ENCODE measurements at places on chromosomes 1 and 21. TPM values are rescaled to one million over a fixed set of nuclear protein-coding genes. Genes with fewer than 3 reads are reported as not detected.

DNA sequence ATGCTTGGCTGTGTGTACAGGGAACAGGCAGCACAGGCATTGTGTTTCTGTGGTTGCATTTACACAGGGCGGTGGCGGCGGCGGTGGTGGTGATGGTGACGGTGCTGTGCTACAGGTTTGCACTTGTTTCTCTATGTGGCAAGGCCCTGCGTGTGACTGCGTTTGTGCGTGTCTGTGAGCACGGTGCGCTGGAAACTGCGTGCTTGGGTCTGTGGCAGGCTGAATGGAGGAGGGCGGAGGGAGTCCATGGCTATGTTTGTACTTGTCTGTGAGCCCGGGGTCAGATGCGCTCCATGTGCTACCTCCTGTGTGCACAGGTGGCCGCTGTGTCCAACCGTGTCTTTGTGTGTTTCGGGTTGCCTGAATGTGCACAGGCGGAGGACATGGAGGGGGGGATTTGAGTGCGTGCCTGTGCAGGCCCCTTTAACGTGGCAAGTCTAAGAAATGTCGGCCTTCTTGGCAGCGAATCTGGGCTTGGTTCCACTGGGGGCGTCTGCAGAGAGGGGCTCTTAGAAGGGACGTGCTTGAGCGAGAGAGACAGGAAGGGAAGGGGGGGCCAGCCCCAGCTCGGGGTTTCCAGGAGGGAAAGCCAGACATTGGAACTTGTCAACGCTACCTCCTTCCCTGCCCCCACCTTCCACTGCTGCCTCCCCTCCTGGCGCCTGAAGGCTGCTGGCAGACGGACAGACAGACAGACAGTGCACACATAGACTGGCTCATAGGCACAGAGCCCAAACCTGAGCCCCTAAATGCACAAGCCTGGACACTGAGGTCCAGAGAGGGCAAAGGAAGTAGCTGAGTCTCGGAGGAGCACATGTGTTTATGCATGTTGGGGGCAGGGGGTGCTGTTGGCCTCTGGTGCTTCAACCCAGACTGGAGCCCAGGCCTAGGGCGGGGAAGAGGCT is 32.7 kb upstream of the WASF2 start:
- DNase-seq = no peak

GRCh38 chr1:87914396-87914795 is 585.7 kb downstream of the LMO4 start:
- DNase-seq = no peak

- no peak for DNase-seq
These were observed 321.2 kb downstream of the VAV3 start for GRCh38 chr1:107643766-107644165.

DNA sequence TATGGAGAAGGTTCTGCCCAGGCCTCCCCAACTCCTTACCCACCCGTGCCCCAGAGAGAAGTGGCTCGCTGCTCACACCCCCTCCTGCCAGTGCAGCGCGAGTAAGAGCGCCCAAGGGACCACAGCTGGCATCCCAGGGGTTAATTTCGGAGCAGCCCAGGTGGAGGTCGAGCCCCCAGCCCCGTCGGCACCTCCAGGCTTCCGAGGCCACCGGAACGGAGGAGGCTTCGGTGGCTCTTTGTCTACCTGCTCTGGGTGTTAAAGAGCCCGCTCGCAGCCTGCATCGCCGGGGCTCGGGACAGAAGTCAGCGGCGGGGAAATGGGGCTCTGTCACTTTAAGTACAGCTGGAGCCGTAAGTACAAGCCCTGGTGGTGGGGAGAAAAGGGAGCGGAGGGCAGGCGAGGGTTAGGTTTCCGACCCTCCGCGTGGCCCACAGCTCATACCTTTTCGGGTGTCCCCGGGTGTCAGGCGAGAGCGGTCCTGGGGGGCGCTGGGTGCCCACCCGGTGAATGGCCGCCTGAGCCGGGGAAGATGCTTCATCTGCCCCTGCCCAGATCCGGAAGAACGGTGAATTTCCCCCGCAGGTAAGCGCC is 89.4 kb upstream of the IPO9 start:
- DNase-seq = no peak

DNA sequence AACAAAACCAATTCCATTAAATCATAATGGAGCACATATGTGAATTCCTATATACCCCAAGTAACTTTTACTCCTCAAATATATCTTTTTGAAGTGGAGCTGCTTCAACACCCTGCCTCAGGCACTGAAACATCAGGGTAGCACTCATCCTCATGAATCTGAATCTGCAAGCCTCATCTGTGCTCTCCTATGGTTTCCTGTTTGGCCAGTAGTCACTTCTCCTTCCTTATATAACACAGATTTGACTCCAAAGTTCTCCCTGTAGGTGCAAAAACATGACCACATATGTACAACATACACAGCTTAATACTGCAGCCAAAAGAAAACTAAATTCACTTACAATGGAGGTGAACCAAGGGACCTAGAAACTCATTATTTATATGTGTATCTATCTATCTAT is 7.2 kb downstream of the TRIT1 start:
- no peak for DNase-seq

DNA sequence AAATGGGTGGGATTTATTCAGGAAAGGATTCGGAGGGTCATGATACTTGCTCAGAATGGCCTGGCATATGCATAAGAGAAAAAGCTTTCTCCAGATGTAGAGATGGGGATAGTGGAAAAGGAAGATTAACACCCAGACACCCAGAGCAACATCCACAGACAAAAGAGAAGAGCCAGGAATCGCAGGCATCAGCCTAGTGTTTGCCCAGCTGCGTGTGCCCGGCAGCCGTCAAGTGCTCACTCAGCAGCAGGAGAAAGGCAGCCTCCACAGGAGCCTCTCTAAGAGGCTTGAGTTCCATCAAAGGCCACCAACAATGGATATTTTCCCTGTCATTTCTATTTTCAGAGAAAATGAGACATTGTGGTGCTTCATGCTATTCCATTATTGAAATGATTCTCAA is 54.7 kb downstream of the NTPCR start:
- no peak for DNase-seq

GRCh38 chr1:53305650-53306049 is 22.2 kb downstream of the LRP8 start:
- no peak for DNase-seq

- no peak for DNase-seq
These were observed 191.2 kb downstream of the TRABD2B start for GRCh38 chr1:47805921-47806361.

DNA sequence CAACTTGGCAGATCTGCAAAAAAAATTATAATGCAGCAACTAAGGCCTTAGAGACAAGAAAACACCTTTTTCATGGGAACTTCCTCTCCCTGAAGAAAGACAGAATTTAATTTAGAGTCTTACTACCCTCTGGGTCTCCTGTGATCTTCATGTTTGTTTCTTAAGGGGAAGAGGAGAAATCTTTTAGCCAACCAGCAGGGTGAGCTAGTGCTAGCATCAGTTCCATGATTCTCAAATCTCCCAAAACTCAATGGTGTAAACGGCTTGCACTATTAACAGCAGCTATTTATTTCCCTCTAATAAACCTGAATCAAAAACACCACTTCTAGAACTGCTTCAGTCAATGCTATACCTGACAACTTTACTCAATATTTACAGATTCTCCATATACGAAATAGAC is 3.8 kb downstream of the ZNF644 start:
- DNase-seq = no peak

The TSPEAR gene
- not detected for total RNA-seq

The PDZK1IP1 gene
- not detected for total RNA-seq

The ADAM30 gene
- not detected for total RNA-seq

The INAVA gene
- total RNA-seq = 14.0 TPM

The CASP9 gene
- 10.8 TPM for total RNA-seq
